Activated CD8-positive, alpha-beta memory T cell treated with anti-CD3 and anti-CD28 coated beads, Interleukin-2, amount 10 ng/mL, durations not matched to agents 7 days and 5 days (primary cell): ENCODE measurements at places on chromosomes 11 and 22.

- DNase-seq, result no peak
These were observed 6.2 kb upstream of the SREBF2 start for GRCh38 chr22:41826430-41827383.

DNA sequence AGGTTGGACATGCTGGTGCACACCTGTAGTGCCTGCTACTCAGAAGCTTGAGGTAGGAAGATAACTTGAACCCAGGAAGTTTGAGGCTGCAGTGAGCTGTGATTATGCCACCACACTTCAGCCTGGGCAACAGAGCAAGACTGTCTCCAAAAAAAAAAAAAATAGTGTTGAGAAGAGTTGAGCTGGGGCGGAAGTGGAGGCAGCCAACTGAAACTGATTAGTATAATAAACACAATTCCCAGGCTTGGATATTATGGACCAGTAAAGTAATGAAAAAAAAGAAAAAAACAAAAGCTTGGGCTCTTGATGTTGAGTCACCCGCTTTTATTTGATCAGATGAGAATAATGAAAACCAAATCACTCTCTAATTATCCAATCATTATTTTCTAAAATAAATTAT lies 21.0 kb downstream of the LDLRAD3 start:
- DNase-seq, result no peak

DNA sequence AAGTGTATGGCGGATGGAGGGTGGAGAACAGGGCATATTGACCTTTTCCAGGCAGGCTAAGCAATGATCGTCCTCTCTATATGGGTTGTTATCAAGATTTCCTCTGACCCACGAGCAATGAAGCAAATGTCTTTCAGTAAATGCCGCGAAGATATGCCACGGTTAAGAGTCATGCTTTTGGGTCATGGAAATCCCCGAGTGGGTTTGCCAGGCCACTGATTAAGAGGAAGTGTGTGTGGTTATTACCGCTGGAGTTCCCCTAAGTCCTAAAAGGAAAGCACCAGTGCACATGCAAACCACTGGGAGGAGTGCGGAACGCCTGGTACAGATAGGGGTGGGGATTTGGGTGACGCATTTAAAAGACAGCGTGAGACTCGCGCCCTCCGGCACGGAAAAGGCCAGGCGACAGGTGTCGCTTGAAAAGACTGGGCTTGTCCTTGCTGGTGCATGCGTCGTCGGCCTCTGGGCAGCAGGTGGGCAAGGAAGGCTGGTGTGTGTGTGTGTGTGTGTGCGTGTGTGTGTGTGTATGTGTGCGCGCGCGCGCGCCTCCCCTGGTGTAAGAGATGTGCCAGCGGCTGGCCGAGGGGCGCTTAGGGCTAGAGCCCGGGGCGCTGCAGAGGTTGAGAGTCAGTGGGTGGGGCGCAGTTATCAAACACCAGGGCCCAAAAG lies at the start of gene BIRC3:
Gene BIRC3, plus strand, starts transcription at position 386 of the 669 bp plus-strand sequence. CDS start 7,026 bp downstream, outside the sequence.
- DNase-seq, result peak; percentile 97

- DNase-seq, result no peak
These were observed 22.5 kb upstream of the PPP6R3 start for GRCh38 chr11:68437927-68438657.

- DNase-seq, result no peak
These were observed 594.8 kb upstream of the B3GAT1 start for GRCh38 chr11:135006800-135007199.

GRCh38 chr11:45995342-45995734 lies 72.9 kb downstream of the LARGE2 start:
- no peak for DNase-seq

DNA sequence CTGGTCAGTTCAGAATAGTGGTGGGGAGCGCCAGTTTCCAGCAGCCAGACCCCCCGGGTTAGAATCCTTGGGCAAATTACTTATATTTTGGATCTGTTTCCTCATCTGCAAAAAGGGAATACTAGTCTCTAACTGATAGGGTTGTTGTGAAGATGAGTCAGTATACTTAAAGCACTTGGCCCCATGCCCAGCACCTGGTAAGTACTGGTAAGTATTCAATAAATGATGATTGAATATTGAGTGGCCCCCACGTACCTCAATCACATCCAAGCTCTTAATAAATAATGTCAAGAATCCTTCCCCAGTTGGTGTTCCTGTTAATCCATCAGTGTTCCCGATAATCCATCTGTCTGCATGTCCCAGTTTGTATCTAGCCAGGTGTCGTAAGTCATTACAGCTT lies 12.1 kb downstream of the ACP2 start:
- no peak for DNase-seq

DNA sequence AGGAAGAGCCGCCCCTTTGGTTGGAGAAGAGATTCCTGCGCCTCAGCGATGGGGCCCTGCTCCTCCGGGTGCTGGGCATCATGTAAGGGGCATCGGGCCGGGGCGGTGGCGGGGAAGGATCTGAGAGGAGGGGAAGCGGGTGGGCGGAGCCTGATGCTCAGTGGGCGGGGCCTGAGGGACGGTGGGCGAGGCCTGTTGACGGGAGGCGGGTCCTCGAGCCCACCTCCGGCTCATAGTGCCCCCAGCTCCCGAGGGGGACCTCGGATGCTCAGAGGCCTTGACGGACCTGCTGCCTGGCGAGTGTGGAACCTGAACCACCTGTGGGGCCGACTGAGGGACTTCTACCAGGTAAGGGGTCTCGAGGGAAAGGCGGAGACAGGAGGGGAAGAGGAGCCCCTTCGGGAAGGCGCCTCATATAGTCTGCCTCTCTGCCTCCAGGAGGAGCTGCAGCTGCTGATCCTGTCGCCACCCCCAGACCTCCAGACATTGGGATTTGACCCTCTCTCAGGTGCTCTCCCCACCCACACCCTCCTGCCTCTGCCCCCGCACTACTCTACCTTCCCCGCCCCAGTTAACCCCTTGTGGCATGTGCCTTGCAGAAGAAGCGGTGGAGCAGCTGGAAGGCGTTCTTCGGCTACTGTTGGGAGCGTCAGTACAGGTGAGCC lies 799 bp downstream of the CCDC88B start:
- peak; percentile 90 for DNase-seq

GRCh38 chr11:124920870-124921609 lies 2.0 kb downstream of the HEPN1 start:
- peak; percentile 87 for DNase-seq

- DNase-seq, result no peak
These were observed 3.7 kb downstream of the GRIK4 start for GRCh38 chr11:120515186-120515723.

GRCh38 chr11:120569861-120570260 lies 58.3 kb downstream of the GRIK4 start:
- DNase-seq, result no peak

DNA sequence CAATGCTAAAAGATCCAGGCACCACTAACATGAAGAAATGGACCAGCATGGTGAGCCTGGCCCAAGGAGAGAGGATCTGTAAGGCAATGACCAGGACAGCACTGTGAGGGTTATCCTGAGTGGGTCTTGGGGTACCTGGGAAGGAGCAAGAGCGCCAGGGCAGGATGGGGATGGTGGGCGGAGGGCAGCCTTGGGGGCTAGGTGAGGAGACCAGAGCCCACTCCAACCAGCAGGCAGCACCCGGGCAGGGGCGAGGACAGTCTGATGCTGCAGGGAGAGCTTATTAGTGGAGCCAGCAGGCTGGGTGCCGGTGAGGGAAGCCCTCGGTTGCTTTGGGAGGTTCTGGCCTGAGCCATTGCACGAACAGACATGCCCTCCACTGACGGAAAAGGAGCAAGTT lies 10.7 kb upstream of the NAP1L4 start:
- DNase-seq, result no peak

GRCh38 chr11:64916040-64916774 lies 802 bp downstream of the ATG2A start:
- DNase-seq, result peak; percentile 83

DNA sequence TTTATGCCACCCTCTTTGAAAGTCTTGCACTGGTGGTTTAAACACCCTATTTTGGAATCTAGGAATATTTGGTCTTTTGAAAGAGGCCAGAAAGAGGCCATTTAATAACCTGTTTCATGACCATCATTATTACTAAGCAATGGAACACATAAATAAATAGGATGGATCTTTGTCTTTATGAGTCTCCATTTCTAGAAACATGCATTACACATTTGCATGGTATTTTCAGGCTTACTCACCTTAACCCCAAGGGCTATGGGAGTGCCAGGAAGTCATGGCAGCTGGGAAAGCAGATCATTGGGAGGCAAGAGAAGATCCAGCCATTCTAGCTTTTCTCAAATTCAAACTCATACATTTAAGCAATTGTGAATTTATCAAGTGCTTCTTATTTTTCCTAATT lies 185.8 kb upstream of the POU2AF2 start:
- no peak for DNase-seq

DNA sequence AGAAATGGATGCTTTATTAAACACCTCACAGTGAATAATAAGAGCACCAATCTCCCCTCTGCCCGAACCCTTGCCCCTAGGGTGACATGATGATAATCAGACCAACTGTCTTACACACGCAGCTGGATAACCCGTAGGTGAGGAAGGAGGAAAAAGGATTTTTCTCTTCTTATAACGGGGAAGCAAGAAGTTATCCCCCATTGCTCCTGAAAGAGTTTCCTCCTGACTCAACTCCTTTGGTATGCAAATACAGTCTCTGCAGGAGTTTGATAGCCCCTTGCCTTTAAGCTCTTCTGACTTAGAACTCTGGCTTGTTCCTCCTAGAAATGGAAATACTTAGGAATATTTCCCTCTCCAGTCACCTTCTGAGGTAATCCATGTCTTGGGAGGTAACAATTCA lies 455.8 kb downstream of the TMEM135 start:
- DNase-seq, result no peak

DNA sequence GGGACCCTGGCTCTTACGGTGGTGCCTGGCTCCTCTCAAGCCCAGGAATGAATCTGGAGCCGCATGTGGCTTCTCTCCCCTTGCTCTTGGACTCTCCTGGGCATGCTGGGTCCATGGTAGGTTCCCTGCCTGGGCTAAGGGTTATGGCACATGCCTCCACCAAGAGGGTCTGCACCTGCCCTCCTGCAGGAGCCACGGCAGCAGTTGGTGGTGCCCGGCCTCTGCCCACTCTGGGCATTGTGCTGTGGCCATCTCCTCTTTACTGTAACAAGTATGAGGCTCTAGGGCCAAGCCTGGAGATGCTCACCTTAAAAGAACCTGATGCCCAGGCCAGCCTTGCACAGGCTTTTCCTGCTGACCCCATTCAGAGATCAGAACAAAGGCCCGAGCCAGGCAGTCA lies 104.0 kb upstream of the PITPNB start:
- peak; percentile 5 for DNase-seq

GRCh38 chr11:70303070-70303469 lies 32.6 kb downstream of the PPFIA1 start:
- no peak for DNase-seq

DNA sequence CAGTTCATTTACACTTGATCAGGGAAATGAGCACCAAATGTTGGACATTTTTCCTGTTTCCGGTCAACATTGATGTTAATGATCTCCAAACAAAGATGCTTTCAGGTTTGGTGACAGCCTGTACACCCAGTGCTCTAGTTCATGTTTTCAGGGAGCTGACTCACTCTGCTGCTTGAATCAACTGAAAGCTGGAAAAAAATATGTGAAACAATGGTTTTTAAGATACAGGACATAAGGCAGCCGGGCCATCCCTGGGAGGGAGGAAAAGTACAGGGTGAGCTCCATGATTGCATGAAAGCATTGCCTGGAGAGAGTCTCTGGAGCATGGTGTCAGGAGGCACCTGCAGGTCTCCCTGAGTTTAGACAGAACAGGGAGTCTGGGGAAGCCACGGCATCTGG lies 259.6 kb downstream of the TBC1D22A start:
- DNase-seq, result no peak

GRCh38 chr22:32571761-32572160 lies 97.2 kb downstream of the FBXO7 start:
- DNase-seq, result no peak

DNA sequence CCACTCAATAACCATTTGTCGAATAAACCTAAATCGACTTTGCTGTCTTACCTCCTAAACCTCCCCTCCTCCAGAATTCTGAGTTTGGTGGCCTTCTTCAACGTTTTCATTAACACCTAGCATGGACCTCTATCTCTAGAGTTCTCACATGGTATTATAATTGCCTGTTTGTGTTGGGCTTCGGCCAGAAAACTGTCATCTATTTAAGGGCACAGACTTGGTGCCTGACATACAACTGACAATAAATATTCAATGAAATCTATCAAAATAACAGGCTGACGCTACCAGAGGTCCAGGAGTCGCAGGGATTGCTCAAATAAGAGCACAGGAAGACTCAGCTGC lies 687 bp downstream of the ALKBH8 start:
- no peak for DNase-seq

- DNase-seq, result no peak
These were observed 49.0 kb downstream of the FZD4 start for GRCh38 chr11:86906198-86906597.

DNA sequence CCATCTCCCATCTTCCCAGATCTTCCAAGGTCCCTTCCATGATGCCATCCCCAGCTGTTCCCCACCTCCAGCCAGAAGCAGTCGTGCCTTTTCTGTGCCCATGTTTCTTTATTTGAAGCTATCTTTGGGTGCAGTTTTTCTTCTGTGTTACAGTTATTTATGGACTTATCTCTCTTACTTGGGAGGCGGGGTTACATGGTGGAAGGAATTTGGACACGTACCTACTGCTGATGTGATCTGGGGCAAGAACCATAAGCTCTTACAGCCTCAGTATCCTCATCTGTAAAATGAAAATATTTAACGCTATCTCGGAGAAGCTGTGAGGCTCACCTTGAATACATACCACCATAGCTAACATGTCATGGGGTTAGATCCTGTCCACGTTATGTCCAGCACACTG lies 98.9 kb downstream of the ZBTB16 start:
- DNase-seq, result no peak

GRCh38 chr11:95692526-95693260 lies 96.9 kb downstream of the FAM76B start:
- DNase-seq, result no peak

GRCh38 chr11:119417726-119418540 lies 5.0 kb downstream of the THY1 start:
- DNase-seq, result no peak

- peak; percentile 68 for DNase-seq
These were observed 53.3 kb upstream of the PRDM11 start for GRCh38 chr11:45092901-45093760.

- DNase-seq, result peak; percentile 11
These were observed 29.4 kb upstream of the OAF start for GRCh38 chr11:120181376-120181975.

DNA sequence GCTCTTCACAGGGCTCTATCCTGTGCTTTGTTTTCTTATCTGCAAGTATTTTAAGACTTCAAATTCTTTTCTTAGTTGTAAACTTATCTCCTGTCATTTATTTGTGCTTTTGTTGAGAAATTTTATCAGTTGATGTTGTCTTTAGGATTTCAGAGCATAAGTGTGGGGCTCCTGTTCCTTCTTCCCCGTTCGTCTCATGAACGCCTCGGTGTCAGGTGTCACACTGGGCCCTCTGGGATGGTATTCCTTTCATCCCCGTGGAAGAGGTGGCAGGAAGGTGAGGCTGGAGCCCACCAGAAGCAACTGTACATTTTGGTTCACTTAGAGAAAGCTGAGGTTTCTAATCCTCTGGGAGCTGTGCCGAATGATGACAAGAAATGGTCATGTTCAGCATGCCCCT lies 17.9 kb downstream of the NADSYN1 start:
- no peak for DNase-seq
